ENCODE measurements at places on chromosomes 7 and 10.

DNA sequence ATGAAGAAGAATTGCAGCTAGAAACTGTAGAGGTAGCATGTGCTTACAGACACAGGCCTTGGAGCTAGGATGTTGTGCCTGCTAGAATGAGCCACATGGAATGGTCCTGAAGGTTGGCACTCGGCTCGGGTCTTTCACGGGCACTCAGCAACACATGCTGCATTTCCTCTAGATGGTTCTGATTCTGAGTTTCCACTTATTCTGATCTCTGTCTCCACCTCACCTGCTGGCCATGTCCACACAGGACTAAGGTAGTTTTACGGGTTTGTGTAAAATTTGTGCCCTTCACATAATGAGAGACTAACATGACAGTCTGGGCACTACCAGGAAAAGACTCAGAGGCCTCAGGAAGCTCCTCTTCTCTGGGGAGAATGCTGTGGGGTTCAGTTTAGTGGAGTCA lies 444.8 kb upstream of the MKI67 start:
- no peak for DNase-seq

DNA sequence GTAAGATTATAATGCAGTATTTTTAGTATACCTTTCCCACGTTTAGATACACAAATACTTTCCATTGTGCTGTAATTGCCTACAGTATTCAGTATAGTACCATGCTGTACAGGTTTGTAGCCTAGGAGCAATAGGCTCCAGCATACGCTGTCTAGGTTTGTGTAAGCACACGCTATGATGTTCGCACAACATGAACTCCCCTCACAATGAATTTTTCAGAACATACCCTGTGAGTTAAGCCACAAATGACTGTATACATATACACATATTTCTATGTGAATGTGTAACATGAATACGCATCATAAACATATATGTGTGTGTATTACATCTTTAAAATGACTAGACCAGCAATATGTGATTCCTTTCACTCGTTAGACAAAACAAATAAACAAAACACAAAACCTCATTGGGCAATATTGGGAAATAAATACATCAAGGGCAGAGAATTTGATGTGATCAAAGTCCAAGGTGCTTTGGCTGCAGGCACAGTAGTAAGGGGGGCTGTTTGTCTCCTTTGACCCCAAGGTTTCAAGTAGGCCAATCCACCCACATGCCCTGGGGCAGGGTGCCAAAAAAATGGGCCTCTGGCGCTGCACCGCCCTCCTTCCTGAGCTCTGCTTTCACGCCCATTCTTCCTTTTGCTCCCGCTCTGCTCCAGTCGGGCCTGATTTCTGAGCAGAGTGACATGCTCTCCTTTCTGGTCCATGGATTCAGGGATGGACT lies 33.9 kb downstream of the CHN2 start:
- DNase-seq = no peak

DNA sequence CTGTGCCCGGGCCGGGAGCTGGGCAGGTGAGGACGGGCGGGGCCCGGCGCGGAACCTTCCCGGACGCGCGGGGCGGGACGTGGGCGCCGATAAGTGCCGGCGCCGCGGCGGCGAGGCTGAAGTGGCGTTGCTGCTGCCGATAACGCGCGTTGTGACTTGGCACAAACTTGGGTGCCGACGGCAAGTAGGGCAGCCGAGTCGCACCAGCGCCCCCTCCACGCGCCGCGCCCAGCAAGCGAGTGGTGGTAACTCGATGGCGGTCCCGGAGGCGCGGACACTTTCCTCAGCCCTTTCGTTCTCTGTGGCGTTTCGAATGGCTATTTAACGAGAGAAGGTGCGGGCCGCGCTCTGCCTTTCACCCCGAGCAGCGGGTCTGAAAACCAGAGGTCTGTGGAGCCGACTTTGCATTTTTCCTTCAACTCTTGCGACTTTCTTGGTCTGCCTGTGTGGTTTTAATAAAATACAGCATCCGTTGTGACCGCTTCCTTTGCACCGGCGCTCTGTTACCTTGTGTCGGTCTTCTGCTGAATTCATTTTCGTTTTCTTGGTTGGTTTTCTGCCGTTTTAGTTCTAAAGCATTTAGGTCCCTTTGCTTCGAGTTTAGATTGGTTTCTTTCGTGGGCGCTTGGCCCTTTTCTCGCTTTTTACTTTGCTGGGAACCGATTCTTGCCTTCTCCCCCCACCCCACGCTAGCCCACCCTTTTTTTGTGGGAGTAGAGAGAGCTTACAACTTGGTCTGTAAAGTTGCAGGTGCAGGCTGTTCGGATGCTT lies 701 bp downstream of the STK17A start:
- peak; percentile 38 for DNase-seq

GRCh38 chr7:127418459-127418858 lies 26.0 kb upstream of the ZNF800 start:
- DNase-seq = no peak

GRCh38 chr7:36217211-36217960 lies 64.3 kb downstream of the EEPD1 start:
- DNase-seq = no peak

DNA sequence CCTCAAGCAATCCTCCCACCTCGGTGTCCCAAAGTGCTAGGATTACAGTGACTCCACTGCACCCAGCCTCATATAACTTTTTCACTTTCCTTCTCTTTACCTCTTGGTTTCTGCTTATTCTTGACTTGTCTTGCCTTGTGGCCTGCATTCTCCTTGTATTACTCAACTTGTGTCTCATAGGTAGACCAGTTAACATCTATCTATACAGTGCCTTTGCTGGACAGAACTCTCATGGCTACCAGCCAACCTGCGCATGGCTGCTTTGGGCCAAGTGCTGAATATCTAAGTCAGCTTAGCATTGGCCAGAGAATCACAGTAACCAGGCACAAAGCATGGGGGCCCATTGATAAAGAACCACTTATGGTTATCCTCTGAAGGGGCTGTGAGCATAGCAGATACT lies 42.6 kb upstream of the ZNRF2 start:
- no peak for DNase-seq

DNA sequence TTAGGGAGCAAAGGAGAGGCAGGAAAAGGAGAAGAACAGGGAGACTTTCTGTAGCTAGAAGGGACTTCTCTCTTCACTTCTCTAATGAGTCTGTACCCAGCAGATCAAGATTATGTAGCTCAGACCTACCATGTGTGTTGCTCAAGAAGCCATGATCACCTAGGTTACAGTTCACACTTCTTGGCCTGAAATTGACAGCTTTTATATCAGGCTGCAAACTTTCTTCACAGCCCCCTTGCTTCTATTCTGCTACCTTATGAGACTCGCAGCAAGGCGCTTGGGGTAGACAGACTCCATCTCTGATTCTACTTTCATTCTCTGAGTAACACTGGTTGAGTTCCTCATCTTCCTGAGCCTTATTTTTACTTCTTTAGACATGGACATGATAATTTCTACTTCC lies 19.6 kb upstream of the GIMAP2 start:
- DNase-seq = no peak

DNA sequence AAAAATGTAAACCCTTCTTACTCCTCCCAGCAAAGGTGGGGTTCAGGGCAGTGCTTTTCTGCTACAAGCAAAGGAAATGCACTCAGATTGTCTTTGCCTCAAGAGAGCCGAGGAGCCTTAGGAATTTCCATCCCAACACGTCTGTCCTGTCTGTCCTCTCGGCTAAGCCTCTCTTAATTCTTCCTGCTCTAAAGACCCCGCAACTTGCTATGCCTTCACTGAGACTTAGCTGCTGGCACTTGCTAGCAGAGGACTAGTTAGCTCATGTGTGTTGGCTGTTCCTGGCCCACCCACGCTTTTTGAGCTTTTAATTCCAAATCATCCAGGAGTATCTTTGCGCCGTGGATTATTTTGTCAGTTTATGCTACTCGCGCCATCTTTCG lies 481 bp upstream of the NPM3 start:
- DNase-seq = no peak

GRCh38 chr10:99593312-99593711 lies 26.9 kb downstream of the SLC25A28 start:
- no peak for DNase-seq

Data from stimulated activated CD8-positive, alpha-beta memory T cell treated with anti-CD3 and anti-CD28 coated beads, Interleukin-15, amount 100 ng/mL, for 4 hours (primary cell).